Activated T-cell treated with anti-CD3 and anti-CD28 coated beads, Interleukin-2, amount 50 U/mL, for 72 hours (primary cell): ENCODE measurements at places on chromosomes 12 and 14. TPM values are rescaled to one million over a fixed set of nuclear protein-coding genes. Genes with fewer than 3 reads are reported as not detected.

PRB2 gene
- not detected for total RNA-seq

TGM1 gene
- 9.3 TPM for total RNA-seq

TAS2R30 gene
- total RNA-seq, result 2.8 TPM

PLCZ1 gene
- not detected for total RNA-seq

DCN gene
- total RNA-seq, result not detected

COQ6 gene
- total RNA-seq, result 21.9 TPM

LBHD2 gene
- not detected for total RNA-seq

OSBPL8 gene
- 75.6 TPM for total RNA-seq

C12orf43 gene
- 17.8 TPM for total RNA-seq

- no peak overlapping the region for H3K4me3 ChIP-seq
- H3K36me3 ChIP-seq, result no peaks in the 10 kb centered on the region
- DNase-seq, result no peak
Observed at GRCh38 chr12:20213723-20214625, 154.4 kb upstream of the PDE3A start.

DNA sequence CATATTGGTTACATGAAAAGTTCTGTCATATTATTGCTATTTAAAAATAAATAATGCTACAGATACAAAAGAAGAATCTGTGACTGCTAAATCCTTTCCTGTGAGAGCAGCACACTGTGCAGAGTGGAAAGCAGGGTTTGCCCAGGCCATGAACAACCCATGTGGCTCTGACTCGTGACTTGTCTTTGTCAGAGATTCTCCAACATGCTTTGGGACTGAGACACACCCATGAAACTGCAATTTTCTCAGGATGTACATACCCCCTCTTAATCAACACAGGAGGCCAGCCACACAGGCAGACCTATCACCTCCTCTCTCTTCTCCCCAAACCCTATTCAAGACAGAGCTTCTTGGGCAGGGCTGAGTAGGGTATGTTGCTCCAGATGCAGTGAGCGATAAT is 96.8 kb upstream of the NTF3 start:
- H3K27me3 ChIP-seq, result no peaks in the 10 kb centered on the region
- no peak overlapping the region for H3K4me3 ChIP-seq
- H3K4me1 ChIP-seq, result no peaks in the 10 kb centered on the region
- H3K27ac ChIP-seq, result no peak overlapping the region
- no peak for DNase-seq

GRCh38 chr14:32719601-32720000 is 219.1 kb upstream of the NPAS3 start:
- H3K4me1 ChIP-seq, result no peaks in the 10 kb centered on the region
- H3K4me3 ChIP-seq, result no peak overlapping the region
- H3K27ac ChIP-seq, result no peak overlapping the region
- no peaks in the 10 kb centered on the region for H3K27me3 ChIP-seq

GRCh38 chr14:55645145-55645544 is 65.1 kb downstream of the KTN1 start:
- H3K27ac ChIP-seq, result peak overlapping the region; percentile 47
- DNase-seq, result no peak
- no peak overlapping the region for H3K4me3 ChIP-seq

DNA sequence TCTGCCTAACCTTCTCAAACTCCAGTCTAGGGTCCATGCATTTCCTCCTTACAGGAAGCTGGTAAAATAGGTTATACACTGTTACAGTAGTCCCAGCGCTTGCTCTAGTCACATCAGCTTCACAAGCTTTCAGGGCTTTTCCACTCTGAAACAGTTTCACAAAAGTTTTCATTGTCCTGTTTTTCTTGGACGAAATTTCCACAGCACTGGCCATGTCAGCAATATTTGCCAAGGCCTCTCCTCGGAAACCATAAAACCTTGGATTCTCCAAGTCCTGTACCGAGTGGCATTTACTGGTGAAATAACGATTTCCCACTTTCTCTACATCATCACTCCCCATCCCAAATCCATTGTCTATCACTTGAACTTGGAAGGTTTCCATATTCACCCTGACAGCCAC is 2.1 kb downstream of the MLH3 start:
- no peak for DNase-seq
- no peak overlapping the region for H3K27ac ChIP-seq
- H3K4me3 ChIP-seq, result no peak overlapping the region
- no peaks in the 10 kb centered on the region for H3K27me3 ChIP-seq

GRCh38 chr12:92529944-92530343 is 172.8 kb upstream of the PLEKHG7 start:
- H3K4me1 ChIP-seq, result peaks cover 14% of the 10 kb centered on the region
- no peaks in the 10 kb centered on the region for H3K36me3 ChIP-seq
- H3K27me3 ChIP-seq, result no peaks in the 10 kb centered on the region
- no peak for DNase-seq
- no peak overlapping the region for H3K27ac ChIP-seq
- H3K4me3 ChIP-seq, result no peak overlapping the region

DNA sequence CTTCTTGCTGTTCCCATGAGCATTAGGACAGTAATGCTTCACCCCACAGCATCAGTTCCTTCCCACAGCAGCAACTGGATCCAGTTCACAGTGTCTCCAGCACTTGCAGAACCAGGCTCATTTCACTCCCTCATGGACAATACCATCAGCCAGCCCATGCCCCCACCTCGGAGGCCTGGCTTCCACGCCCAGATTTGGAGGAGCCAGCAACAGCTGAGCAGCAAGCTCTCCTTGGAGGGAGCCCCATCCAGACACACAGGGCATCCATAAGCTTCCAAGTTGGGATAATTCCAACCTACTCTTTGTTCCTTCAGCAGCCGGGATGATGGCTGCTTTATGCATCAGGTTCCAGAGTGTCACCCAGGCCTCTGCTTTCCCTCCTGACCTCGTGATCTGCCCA is 250.0 kb downstream of the GLT1D1 start:
- H3K27ac ChIP-seq, result no peak overlapping the region
- H3K4me1 ChIP-seq, result no peaks in the 10 kb centered on the region
- DNase-seq, result no peak
- H3K27me3 ChIP-seq, result no peaks in the 10 kb centered on the region
- no peak overlapping the region for H3K4me3 ChIP-seq

GRCh38 chr14:59091404-59091803 is 97.1 kb upstream of the DAAM1 start:
- H3K4me1 ChIP-seq, result no peaks in the 10 kb centered on the region
- no peaks in the 10 kb centered on the region for H3K36me3 ChIP-seq
- DNase-seq, result no peak
- H3K4me3 ChIP-seq, result no peak overlapping the region
- H3K27ac ChIP-seq, result no peak overlapping the region
- H3K27me3 ChIP-seq, result peaks cover 13% of the 10 kb centered on the region

DNA sequence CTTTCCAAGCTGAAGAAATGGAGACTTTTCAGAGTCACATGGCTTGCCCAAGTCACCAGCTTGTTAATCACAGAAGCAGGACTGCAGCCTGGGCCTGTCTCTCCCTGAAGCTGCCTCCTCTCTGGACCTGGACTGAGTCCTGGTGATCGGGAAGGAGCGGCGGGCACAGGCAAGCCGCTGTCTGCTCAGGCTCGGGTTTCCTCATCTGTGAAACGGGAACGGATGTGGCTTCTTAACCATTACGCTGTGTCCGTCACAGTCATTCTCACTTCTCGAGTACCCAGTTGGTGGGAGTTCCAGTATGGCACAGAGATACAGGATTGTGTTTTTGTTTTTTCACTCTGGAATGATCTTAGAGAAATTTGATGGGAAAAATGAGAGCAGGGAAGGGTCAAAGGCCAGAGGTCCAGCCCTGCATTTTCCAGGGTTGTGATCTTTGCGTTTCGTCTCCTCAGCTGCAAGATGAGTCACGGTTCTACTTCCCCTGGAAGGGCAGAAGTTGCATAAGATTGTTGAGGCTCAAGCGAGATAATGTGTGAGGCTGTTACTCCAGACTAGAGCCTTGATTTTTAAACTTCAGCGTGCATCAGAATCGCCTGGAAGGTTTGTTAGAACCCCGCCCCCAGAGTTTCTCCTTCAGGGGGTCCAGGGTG is 7.6 kb upstream of the LRTM2 start:
- H3K36me3 ChIP-seq, result no peaks in the 10 kb centered on the region
- H3K27ac ChIP-seq, result no peak overlapping the region
- H3K27me3 ChIP-seq, result no peaks in the 10 kb centered on the region
- H3K4me1 ChIP-seq, result peaks cover 7% of the 10 kb centered on the region
- H3K4me3 ChIP-seq, result peak overlapping the region; percentile 26
- DNase-seq, result no peak

GRCh38 chr12:214003-214741 is at the start of gene SLC6A12:
SLC6A12 (minus strand) TSS chr12:214157; CDS start chr12:209986, 4,171 bp downstream.
- H3K27ac ChIP-seq, result no peak within 1 kb of the TSS
- DNase-seq, result no peak
- H3K4me3 ChIP-seq, result no peak within 1 kb of the TSS
- no peaks in the 10 kb centered on the region for H3K4me1 ChIP-seq
- H3K36me3 ChIP-seq, result no peaks in the 10 kb centered on the region

DNA sequence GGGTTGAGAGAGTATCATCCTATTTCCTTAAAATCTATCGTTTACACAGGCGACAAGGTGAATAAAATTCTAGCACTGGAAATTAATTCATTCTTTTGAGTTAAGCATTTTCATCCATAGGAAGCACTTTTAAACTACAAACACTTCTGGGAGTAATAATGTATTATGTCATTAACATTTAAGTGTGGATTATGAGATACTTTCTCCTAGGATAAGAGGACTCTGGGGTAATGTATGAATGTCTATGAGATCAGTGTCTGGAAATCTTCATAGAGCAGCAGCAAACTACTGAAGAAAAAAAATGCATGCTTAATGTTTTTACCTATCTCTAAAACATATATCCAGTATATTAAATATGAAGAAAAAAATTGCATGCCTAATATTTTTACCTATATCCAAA is 86.9 kb downstream of the EPS8 start:
- no peaks in the 10 kb centered on the region for H3K27me3 ChIP-seq
- peaks cover 36% of the 10 kb centered on the region for H3K4me1 ChIP-seq
- no peaks in the 10 kb centered on the region for H3K36me3 ChIP-seq
- no peak for DNase-seq
- no peak overlapping the region for H3K27ac ChIP-seq

DNA sequence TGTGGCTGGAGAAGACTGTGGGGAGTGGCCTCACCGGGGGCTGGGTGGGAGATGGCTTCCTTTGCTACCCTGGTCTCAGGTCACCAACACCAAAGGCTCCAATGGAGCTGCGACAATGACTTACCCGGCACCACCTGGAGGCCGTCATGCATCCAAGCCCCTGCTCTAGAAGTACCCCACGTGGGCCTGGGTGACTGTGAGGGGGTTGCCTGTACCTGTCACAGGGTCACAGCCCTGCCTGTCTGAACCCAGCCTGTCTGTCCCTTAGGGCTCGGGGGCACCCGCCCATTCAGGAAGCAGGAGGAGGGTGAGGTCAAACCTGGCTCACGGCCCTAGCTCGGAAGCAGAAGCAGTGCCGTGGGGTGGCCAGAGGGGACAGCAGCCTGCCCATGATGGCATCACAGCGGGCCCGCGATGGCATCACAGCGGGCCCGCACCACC is 18.9 kb downstream of the ABCB9 start:
- no peaks in the 10 kb centered on the region for H3K27me3 ChIP-seq
- DNase-seq, result no peak
- peak overlapping the region; percentile 87 for H3K27ac ChIP-seq
- peak overlapping the region; percentile 88 for H3K4me3 ChIP-seq
- no peaks in the 10 kb centered on the region for H3K36me3 ChIP-seq

GRCh38 chr12:79250960-79251755 is 386.6 kb downstream of the SYT1 start:
- no peaks in the 10 kb centered on the region for H3K4me1 ChIP-seq
- no peaks in the 10 kb centered on the region for H3K27me3 ChIP-seq
- no peak overlapping the region for H3K27ac ChIP-seq
- DNase-seq, result no peak
- no peak overlapping the region for H3K4me3 ChIP-seq

DNA sequence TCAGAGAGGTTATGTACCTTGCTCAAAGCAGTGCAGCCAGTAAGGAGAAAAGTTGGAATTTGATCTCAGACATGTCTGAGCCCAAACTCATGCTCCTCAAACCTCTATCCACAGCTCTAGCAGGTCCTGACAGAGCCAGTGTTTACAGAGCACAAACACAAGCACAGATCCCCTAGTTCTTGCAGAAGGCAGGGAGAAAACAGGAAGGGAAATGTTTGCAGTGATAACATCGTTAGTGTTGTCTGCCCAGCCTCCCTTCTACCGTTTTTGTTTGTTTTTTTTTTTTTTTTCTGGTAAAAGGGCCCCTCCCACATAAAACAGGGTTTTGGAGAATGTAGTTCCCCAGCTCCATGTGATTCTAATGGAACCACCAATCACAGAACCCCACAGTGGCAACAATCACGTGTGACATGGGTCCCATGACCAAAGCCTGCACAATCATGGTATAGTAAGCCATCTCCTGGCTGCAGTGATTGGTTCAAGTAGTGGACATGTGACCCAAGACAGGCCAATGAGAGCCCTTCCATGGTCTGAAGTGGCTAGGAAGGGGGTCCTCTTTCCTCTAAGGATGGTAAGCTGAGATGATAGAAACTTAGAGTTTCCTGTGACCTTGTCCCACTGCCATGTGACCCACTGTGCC is 513.4 kb downstream of the MED13L start:
- peaks cover 16% of the 10 kb centered on the region for H3K27me3 ChIP-seq
- no peak for DNase-seq
- H3K36me3 ChIP-seq, result peaks cover 2% of the 10 kb centered on the region
- no peaks in the 10 kb centered on the region for H3K4me1 ChIP-seq
- no peak overlapping the region for H3K27ac ChIP-seq
- no peak overlapping the region for H3K4me3 ChIP-seq

DNA sequence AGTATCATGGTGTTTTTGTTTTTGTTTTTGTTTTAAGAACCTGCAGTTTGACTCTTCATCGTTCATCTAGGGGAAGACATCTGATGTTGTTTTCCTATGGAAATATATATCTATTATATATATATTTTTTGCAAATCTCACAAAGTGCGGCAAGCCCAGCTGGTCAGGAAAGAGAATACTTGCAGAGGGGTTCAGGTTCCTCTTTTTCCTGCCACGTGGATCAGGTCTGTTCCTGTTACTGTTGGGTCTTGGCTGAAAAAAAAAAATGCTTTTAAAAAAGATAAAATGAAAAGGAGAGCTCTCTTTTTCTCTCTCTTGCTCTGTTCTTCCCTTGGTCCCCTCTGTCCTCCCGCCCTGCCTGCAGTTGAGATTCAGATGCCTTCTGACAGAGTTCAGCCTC is 179.4 kb upstream of the BCL2L14 start:
- no peak overlapping the region for H3K4me3 ChIP-seq
- peaks cover 38% of the 10 kb centered on the region for H3K4me1 ChIP-seq
- DNase-seq, result no peak
- H3K36me3 ChIP-seq, result peaks cover 48% of the 10 kb centered on the region
- no peak overlapping the region for H3K27ac ChIP-seq
- H3K27me3 ChIP-seq, result no peaks in the 10 kb centered on the region
